ENCODE measurements at places on chromosomes 5 and 9. TPM values are rescaled to one million over a fixed set of nuclear protein-coding genes. Genes with fewer than 3 reads are reported as not detected.

The TMEM232 gene
- total RNA-seq, result 2.8 TPM

The OGN gene
- total RNA-seq, result not detected

The SCGB3A2 gene
- not detected for total RNA-seq

The TCERG1 gene
- 39.3 TPM for total RNA-seq

The FCN2 gene
- not detected for total RNA-seq

The CDKN2B gene
- 124 TPM for total RNA-seq

The EFNA5 gene
- 18.7 TPM for total RNA-seq
